ENCODE measurements at places on chromosomes 7 and 10.
A peak's percentile ranks its signal among the peaks of the same experiment; 100 is the strongest.

DNA sequence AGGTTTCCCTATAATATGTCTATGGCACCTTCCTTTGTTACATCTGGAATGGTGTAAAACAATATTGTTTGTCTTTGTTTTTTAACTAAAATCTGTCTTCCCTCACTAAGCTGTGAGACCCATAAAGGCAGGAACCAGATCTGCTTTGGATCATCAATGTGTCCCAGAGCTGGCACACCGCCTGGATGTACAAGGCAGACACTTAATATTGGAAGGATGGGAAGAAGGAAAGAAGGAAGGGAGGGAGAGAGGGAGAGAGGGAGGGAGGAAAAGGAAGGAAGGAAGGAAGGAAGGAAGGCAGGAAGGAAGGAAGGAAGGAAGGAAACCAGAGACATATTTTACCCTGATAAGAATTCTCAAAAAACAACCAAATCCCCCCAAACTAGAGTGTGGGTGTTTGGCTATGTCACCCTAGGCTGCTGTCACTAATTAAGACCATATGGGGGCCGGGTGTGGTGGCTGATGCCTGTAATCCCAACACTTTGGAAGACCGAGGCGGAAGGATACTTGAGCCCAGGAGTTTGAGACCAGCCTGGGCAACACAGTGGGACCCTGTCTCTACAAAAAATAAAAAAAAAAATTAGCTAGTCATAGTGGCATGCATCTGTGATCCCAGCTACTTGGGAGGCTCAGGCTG lies 59.6 kb downstream of the SH3PXD2A start:
- no peak for DNase-seq

DNA sequence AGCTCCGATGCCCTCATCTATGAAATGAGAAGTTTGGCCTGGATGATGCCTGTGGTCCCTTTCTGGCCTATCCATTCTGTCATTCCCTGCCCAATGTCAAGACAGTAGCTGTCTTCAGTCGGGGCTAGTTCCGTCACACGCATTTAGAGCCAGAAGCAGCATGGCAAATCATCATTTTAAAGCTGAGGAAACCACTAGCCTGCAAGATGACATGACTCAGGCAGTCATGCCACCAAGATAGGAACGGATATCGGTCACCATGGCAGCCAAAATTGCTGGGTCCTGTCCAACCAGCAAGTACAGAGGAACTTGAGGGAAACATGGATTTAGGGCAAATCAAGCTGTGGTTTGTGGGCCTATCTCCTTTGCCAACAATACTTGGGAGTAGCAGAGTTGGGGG lies 64.5 kb upstream of the MRLN start:
- DNase-seq: no peak

DNA sequence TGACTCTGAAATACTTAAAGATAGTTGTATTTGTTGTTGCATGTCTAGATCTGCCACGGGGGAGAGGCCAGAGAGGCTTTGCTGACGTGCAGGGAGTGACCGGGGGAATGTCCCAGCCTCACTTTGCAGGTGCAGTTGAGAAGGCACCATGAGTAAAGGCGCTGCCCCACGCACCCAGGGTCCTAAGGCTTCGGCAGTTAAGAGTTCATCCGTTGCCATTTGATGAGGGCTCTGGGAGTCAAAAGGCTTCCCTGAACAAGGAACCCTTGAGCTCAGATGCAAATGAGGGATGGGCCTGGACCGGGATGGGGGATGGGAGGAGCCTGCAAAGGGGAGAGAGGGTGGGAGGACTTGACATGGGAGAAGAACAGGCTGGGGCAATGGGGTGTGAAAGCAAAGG lies 20.4 kb downstream of the PPP2R2D start:
- DNase-seq: no peak

- DNase-seq: no peak
Observed at GRCh38 chr10:43086321-43086942, 9.6 kb downstream of the RET start.

DNA sequence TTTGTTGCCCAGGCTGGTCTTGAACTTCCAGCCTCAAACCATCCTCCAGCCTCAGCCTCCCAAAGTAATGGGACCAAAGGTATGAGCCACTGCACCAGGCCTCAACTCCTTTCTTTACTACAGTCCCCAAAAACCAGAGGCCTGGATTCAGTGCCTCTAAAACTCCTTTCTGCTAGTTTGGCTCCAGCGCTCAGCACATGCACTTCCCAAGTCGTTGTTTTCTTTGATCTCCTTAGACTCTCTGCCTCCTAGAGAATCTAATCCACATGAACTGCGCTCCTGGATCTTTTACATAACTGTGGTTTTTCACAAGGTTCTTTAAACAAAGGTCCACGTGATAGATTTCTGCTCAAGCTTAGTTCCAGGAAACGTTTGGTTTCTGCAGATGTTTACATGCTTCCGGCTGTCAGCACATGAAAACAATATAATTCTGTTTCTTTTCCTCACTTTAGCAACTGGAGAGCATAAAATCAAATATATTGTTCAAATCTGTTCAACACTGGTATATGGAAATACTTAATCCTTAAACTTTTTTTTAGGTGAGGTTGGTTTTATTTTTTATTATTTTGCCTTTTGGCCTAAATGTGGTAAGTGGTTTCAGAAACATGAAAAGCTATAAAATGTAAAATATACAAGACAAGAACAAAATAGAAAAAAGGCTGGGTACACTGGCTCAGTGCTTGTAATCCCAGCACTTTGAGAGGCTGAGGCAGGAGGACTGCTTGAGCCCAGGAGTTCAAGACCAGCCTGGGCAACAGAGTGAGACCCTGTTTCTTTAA lies 270.5 kb upstream of the MKLN1 start:
- DNase-seq: peak; percentile 53

All from GM04503 (cell line).